ENCODE measurements at places on chromosomes 1 and 21.

GRCh38 chr1:4637616-4638344 is 16.6 kb upstream of the AJAP1 start:
- no peak for DNase-seq

GRCh38 chr1:28718586-28719331 is 18.0 kb upstream of the YTHDF2 start:
- no peak for DNase-seq

- DNase-seq, result no peak
Observed at GRCh38 chr21:37337831-37338230, 28.7 kb upstream of the DYRK1A start.

- DNase-seq, result no peak
Observed at GRCh38 chr1:240401731-240402130, 210.2 kb downstream of the GREM2 start.

DNA sequence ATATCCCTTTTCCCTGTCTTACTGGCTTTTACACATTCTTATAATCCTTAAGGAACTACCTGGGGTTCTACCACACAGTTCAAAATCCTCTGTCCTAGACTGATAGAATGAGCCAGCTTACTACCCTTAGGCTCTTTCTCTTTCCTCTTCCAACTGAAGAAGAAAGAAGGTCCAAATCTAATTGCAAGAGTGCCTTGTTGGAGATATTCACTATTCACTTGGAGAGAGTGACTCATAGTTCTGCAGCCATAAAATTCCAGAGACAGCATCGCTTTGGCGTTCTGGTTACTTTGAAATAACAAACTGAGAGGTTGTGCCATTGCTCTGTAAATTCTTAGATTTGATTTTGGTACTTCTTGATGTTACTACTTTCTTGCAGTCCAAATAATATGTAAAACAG is 4.2 kb downstream of the CADM3 start:
- DNase-seq, result no peak

DNA sequence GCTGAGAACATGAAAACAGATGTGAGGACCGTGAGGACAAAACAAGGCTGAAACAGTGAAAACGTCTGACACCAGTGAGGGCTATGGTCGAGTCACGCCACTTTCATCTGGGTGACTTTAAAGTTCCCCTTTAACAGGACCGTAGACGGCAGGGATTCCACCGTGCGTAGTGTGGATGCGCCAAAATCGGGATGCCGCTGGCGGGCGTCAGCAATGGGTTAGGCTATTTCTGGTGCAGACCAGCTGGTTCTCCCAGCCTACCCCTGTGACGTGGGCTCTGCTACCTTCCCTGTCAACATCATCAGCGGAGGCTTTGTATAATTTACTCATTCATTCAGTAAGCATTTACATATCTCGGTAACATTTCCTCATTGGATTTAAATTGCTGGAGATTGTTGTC is 246.6 kb upstream of the AJAP1 start:
- no peak for DNase-seq

GRCh38 chr21:25965951-25966707 is 204.4 kb downstream of the APP start:
- DNase-seq, result no peak

DNA sequence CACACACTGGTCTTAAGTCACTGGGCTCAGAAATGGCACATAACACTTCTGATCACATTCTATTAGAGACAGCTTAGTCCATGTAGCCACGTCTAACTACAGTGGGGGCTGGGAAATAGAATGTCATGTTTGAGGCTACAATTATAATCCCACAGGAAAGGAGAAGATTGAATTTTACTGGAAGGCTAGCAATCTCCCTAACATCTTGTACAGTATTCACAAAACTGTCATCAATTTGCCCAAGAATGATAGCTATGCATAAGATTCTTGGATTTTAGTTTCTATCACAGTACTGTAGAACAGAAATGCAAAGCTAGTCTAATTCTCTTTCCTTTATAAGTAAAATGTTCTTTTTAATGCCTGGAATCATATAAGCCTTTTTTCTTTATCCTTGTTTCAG is 12.7 kb upstream of the ZMYM6 start:
- no peak for DNase-seq

- DNase-seq, result no peak
Observed at GRCh38 chr1:59354709-59355337, 57.9 kb downstream of the FGGY start.

DNA sequence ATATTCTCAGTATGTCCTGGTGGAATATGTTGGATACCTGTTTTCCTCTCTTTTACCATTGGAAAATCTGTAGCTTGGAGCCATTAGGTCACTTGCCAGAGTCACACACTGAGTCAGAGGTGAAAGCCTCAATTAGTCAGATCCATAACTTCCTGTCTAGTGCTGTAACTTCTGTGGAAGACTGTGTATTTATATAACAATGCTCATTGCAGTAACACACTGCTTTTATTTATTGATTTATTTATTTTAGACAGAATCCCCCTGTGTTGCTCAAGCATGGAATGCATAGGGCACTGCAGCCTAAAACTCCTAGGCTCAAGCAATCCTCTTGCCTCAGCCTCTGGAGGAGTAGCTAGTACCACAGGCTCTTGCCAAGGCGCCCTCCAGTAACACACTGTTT is 1.3 kb upstream of the DOCK7 start:
- DNase-seq, result no peak

DNA sequence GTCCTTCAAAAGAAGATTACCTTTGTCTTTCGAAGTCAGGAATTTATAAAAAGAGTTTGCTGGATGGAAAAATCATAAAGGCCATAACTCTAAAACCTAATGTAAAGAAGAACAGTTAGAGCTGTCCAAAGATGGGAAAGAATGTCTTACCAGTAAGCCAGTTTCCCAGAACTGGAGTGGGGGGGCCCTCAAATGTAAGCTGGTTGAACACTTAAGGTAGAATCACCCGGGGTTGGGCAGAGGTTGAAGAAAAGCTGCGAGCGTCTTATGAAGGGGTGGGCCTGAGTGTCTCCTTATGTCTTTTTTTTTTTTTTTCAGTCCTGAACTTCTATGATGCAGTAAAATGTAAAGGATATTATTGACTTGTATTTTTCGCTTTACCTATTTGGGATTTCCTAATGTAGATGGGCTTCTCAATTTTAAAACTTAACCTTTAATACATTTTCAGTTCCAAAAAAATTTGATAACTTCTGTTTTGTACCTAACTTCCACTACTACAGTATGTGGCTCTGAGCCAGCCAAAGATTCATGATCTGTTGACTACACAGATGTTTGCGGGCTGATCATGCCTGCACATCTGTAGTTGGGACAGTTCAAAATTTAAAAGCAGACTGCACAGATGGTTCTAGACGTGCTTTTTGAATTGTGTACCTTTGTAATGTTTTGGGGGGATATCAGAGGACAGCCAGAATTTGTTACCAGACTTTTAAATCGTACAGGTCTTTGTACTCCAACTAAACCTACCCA is 43.6 kb downstream of the NFYC start:
- DNase-seq, result no peak

Data from activated CD4-positive, alpha-beta T cell treated with anti-CD3 and anti-CD28 coated beads, Interleukin-2, amount 50 U/mL, for 24 hours (primary cell).